ENCODE measurements at places on chromosomes 4 and X.

GRCh38 chr4:110088670-110089069 is 109.7 kb downstream of the ELOVL6 start:
- no peak for DNase-seq

DNA sequence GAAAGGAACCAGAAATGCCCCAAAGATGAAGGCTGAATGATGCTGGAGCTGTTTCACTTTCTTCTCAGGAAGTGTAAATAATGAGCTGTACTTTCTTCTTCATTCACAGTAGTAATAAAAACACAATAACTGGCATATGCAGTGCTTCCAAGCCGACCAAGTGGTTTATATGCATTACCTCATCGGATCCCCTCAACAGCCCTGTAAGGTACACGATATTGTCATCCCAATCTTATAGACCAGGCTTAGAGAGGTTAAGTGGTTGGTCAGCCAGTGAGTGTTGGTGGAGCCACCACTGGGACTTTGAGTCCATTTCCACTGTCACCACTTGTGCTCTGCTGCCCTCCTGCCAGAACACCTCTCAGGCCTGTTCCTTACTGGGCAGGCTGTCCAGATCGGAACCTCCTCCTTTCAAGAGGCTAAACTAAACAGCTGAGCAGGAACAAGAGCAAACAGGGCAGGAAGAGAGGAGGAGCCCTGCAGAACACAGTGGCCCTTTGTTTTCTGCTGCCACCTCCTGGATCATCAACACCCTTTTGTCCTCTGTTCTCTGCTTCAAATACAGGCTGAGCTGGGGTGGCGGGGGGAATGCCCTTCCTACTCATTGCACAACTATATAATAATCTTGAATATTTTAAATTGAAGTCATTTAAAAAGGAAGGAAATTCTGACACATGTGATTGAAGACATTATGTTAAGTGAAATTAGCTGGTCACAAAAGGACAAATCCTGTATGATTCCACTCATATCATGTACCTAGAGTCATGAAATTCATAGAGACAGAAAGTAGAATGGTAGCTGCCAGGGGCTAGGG is 112.5 kb upstream of the ATP6AP2 start:
- DNase-seq = no peak

DNA sequence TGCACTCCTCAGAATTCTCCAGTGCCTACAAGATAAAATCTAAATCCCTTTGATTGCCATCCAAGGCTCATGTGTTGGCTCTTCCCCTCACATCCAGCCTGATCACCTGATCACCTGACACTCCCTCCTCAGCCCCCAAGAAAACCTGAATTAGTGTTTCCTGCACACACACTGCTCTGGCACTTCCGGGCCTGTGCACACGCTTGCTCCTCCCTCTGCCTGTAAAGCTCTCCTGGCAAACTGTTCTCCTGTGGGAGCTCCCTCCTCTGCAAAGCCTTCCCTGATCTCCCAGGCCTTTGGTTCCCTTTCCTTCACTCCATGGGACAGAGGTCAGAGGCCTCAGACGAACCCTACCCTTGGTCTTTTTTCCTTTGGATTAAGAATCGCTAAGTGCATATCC is 19.9 kb downstream of the PHKA2 start:
- no peak for DNase-seq

DNA sequence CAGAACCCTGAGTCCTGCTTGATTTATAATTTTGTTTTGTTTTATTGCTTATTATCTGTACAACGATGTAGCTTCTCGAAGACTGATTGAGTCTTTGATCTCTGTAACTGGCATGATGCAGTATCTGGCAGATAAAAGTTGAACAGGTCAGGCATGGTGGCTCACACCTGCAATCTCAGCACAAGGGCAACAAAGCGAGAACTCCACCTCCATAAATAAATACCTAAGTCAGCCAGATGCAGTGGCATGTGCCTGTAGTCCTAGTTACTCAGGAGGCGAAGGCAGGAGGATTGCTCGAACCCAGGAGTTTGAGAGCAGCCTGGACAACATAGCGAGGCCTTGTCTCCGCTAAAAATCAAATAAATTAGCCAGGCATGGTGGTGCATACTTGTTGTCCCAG is 15.7 kb upstream of the WDR19 start:
- DNase-seq = no peak

DNA sequence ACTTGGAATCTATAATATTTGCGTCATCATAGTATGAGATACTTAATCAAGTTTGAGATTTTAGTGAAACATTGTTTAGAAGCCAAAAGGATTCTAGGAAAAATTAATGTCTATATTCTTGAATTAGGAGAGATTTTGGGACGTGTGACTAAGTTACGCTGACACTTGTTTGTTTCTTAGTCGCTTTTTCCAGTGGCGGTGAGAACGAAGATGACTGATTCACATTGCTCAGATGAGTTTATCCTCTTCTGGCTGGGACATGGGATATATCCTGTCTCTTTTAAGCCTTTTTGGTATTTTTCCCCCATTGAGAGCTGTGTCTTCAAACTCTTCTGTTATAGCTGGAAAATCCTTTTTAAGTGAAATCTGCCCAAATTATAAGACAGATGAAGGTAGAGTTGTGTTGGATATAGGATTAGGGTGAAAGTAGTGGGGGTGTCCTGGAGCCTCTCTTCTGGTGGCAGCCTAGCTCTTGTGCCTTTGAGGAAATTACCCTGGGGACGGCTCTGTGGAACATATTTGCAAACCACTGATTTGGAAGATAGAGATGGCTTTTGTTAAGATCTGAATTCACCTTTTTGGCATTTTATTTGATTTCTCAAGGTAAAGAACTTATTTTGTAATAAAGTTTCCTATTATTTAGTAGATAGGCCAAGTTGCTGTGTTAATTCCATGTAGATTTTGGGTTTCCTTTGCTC is 49.7 kb downstream of the HTT start:
- DNase-seq = no peak

DNA sequence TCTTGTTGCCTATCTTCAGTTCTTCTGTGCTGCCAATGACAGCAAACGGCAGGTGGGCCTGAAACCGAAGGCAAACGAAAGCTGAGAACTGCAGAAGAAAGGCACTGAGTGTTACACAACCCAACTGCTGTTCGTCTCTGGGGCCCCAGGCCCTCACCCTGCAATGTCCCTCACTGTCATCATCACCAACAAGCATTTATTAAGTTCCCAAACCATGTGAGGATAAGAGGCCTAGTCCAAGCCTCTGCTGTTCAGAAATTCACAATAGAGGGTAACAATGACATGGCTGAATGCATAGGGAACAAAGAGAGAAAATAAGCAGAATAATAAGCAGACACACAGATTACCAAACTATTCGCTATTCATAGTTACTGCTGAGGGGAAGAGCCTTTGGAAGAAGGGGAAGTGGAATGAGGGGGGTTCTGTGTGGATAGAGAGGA is 34.5 kb upstream of the NKRF start:
- no peak for DNase-seq

GRCh38 chrX:107851215-107851614 is 25.5 kb downstream of the MID2 start:
- no peak for DNase-seq

DNA sequence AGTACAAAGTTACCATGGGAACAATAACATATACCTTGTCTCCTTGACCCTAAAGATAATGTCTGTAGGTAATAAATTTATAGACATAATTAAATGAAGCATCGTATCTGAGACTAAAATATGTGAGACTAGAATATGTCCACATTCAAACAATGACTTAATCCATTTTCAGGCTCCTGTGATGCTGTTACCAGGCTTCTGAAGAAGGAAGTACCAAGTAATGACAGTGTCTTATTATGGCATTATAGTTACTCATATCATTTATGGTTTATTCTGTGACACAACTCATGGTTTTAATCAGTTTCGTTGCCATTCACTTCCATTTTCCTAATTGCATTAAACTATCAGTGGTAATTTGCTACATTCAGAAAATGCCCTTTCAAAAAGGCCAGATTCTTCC is 100.6 kb upstream of the GPM6B start:
- no peak for DNase-seq

DNA sequence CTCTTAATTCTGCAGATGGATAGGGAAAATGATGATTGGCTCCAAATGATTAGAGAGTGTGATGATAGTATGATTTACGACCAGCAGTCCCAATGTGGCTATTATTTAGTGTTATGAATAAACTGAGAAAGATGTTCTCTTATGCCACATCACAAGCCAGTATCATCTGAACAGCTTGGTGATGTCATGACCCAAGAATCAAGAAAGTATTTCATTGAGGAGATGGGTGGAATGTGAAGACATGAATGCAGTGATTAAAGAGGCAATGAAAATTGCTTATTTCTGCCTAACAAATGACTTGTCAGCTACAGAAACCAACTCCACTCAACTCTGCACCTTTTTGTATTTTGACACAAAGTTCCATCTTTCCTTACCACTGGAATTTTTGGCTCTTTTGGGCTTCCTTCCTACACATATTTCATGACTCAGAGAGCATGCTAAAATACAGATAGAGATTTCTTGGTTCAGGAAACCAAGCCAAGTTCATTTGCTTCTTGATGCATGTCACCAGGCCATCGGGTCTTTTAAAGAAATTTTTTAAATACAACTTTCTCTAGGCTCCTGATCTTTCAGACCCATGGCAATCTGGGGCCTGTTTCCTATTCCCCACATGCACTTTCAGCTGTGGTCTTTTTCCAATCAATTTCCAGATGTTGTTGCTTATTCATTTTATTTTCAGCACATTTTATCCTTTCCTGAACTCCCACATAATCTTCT is 174.2 kb downstream of the HHIP start:
- no peak for DNase-seq

DNA sequence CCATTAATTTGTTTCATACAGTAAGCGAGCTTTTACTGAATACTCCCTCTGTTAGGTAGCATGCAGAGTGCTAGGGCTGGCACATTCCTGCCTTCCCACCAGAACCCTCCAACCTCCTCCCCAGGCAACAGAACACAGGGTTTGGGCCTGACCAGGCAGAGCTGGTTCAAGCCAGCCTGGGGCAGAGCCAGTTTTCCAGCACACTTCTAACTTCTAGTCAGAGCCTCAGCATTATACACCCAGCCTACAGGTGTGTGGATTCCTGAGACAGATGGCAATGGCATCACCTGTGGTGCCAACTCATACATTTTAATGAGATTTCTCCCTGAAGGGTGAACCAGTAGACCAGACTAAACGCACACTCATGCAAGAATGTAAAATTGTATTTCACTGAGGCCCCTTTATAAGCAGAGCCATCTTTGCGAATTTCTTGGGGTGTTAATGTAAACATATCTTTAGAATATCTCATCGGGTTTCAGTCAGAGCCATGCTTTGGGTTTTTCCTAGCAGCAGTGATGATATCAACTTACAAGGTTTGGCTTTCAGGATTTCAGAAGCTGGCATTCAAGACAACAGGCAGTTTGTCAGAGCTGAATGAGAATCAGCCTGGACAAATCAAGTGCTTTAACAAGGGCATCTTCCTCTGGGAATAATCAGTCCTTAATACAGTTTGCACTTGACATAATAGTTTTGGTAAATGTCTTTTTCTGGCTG is 92.0 kb downstream of the GATB start:
- DNase-seq = no peak

DNA sequence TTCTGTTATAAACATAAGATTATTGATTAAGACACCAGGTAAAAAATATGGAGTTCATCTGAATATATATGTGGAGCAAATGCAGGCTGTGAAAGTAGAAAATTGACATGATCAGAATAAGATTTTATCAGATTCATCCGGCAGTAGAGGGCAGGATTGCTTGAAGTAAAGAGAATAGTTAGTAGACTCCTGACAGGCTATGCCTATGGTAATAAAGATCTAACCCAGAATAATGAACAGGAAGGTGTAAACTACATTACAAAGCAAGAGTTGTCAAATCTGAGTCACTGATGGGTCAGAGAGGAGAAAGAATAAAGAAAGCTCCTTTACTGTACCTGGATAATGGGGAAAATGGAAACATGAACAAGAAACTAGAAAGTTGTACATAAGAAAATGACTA is 20.8 kb upstream of the TMEM184C start:
- no peak for DNase-seq

GRCh38 chr4:75370576-75370975 is 143.6 kb downstream of the RCHY1 start:
- DNase-seq = no peak

DNA sequence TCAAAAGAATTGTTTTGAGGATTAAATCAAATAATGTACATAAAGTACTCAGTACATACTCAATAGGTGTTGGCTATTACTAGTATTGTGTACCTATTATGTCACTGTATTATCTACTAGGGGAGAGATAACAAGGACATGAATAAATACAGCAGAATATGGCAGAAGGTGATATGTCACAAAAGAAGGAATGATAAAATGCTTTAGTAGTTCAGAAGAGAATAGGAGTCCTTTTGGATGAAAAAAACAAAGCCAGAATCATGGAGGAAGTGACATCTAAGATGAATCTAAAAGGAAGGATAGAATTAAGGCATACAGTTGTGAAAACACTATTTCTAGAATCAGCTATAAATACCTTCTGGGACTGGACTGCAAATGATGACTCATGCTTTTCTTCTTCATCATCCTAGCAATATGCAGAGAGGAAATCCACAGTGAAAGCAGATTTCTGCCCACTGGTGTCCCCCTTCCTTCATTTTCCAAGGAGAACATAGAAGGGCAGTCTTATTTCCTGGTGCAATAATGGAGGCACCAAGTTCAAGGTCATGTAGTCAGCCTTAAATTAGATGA is 98.7 kb downstream of the GLUD2 start:
- no peak for DNase-seq

GRCh38 chrX:109384699-109385098 is 97.2 kb downstream of the GUCY2F start:
- no peak for DNase-seq

DNA sequence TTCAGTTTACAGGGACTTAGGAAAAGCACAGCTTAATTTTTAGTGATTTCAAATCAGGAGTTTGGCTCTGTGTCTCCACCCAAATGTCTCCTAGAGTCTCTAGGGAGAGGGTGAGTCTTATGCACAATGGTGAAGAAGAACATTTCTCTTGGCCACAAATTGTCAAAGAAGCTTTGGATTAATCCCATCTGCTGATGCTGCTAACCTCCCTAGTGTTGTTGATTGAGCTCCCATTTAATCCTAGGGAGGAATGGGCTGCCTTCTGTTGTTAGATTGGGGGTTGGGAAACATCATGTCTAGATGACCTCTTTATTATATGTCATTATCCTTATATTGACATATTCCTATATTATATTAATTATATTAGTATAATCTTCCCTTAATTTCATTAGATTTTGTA is 50.0 kb upstream of the PASD1 start:
- DNase-seq = no peak

Measured in stimulated activated CD8-positive, alpha-beta memory T cell treated with anti-CD3 and anti-CD28 coated beads, Interleukin-15, amount 100 ng/mL, for 1 hour (primary cell).